ENCODE measurements at places on chromosomes 7 and 10.

DNA sequence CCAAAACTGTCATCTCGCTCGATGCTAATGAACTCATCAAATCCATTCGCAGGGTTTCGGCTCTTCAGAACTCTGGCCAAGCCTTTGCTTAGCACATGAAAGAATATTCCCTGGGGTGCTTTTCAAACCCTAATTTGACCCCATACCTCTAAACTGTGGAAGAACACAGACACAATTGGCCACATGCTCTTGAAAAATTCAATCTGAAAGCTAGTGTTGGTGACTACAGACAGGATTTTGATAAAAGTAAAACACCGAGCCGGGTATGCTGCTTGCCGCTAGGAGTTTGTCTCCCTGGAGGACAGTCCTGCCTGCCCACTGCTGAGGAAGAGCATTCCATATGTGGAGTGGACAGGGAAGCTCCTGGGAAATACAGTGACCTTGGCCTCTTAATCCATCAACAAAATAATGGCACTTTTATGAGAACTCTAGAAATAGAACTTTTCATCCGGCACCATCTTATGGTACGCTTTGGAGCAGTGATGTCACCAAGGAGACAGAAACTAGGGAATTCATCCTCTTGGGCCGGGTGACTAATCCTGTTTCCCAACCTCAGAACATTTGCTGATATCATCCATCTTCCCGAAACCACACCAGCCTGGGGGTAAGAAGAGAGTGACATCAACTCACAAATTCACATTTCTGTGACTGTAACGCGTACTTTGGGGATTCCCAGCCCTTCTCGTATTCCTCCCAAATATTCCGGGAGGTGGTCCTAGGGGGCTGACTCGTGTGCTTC is 34.2 kb downstream of the MTURN start:
- no peak for DNase-seq

- DNase-seq = no peak
These were observed 205.9 kb downstream of the ARL4A start for GRCh38 chr7:12893292-12893691.

DNA sequence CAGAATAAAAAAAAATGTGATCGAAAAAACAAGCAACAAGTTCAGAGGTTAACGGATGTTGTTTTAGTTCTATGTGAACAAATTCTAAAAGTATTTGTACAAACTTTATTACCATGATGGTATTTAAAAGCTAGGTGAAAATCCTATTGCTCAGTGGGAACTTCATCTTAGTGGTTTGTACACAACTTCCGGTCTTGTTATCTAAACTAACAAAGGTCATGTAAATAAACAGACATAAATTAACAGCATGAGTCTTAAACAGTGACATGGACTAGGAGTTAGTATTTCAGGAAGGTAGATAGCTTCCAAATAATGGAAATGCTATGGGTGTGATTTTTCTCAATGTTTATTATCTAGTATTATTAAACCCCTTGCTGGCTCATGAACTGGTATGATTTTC is 83.8 kb downstream of the SPAG6 start:
- DNase-seq = no peak

DNA sequence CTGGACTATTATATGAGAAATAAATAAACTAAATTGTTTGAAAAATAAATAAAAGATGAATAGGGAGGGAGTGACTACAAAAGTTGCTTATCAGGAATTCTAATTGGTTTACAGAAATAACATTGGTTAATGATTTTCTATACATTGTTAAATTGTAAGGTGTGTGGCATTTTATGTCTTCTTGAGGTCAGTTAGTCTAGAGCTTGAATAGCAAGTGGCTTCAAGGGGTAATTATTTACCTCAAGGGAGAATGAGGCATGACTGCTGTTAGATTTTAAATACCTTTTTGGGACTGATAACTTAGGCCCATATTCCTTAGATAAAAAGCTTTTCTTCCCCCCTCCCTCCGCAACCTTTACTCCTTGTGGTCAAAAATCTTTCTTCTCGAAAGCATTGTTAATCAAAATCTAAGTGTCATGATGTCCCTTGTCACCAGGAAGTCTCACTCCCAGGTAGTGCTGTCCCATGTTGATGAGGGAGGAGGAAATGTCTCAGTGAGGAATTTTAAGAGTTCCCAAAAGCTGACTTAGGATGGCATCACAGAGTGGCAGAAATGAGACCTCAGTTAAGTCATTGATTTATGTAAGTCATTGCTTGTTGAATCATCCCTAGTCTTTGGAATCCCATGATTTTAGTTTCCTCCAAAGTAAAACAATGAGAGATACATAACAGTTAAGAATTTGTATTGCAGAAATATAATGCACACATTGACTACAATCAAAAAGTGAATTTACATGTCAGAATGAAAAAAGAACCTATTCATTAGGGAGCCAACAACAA is 71.5 kb downstream of the MAPK8 start:
- DNase-seq = no peak

DNA sequence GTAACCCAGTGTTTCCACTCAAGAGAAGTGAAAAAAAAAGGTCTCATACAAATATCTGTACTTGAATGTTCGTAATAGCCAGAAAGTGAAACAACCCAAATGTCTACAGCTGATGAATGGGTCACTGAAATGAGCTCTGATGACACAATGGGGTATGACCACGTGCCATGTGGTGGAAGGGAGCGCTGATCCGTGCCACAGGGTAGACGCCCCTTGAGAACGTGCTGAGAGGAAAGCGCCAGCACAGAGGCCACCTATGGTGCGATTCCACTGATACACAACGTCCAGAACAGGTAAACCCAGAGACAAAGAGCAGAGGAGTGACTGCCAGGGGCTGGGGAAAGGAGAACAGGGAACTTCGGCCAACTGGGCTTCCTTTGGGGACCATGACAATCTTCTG is 50.3 kb downstream of the MAD1L1 start:
- no peak for DNase-seq

DNA sequence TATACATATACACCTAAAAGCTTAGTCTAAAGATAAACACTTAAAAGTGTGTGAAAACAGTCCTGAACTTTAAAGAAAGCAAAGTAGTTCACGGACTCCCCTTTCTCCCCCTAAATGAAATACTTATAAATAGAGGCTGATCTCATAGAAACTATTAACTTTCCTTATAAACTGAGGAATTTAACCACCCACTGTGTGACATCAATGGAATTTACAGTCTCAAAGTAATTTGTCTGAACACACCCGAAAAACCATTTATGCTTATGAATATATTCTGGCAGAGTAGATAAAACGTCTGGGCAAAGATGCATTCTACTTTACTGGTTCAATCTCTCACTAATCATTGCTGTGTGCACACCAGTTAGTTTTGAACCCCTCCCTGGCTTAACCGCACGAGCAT is 181.8 kb upstream of the DGKB start:
- DNase-seq = no peak

DNA sequence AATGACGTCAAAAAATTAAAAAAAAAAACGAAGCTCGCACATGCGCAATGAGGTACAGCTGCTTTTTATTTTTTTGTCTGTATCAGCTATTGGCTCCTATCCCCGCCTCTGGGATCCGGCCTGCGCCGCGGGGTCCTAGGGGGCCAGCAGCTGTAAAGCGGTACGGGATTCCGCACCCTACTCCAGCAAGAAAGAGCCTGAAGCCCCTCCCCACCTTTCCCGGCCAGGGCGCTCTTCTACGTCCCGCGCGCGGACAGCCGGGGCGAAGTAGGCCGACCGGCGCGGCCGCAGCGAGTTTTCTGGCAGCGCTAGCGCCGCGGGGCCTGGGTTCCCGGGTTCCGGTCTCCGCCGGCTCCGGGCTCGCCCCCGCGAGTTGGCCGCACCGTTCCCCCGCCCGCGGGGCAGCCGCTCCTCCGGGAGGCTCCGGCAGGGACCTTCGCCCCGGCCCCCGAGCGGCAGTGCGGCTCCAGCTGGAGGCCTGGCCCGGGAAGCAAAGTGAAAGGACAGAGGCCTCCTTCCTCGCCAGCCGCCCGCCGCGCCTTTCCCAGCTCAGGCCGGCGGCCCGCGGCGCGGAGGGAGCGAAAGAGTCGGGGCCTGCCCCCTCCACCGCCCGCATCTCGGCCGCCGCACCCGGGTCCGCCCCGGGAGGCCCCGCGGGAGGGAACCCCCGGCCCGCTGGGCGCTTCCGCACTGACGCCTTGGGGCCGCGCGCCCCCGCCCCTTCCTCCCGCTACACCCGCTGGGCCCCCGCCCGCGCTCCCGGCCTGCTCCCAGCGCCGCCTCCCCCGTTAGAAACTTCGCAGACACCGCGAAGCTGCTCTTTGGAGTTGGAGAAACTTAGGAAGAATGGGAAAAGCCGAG is 4.7 kb upstream of the SPAG6 start:
- DNase-seq = peak; percentile 70

- DNase-seq = no peak
These were observed 181.3 kb upstream of the FEZF1 start for GRCh38 chr7:122485856-122486255.

GRCh38 chr10:36888925-36889573 is 236.3 kb upstream of the ANKRD30A start:
- DNase-seq = no peak

DNA sequence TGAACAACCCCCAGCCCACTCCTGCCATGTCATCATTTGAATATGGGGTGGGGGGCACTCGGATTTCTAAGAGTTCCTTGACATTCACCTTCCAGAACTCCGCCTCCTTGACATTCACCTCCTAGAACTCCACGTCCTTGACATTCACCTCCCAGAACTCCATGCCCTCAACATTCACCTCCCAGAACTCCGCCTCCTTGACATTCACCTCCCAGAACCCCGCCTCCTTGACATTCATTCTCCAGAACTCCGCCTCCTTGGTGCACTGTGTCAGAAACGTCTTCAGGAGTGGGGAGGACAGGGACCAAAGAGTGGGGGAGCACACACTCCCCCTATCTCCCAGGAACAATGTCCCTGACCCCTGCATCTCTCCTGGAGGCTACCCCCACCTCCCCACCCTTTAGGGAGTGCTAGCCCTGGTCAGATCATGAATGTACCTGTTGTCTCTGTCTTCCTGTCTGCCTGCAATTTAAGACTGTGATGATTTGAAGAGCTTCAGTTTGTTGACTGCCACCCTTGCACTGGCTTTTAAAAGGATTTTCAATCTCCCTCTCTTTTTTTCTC is 110.1 kb downstream of the NPTX2 start:
- DNase-seq = no peak

- no peak for DNase-seq
These were observed 219.6 kb downstream of the CACNB2 start for GRCh38 chr10:18359812-18360211.

DNA sequence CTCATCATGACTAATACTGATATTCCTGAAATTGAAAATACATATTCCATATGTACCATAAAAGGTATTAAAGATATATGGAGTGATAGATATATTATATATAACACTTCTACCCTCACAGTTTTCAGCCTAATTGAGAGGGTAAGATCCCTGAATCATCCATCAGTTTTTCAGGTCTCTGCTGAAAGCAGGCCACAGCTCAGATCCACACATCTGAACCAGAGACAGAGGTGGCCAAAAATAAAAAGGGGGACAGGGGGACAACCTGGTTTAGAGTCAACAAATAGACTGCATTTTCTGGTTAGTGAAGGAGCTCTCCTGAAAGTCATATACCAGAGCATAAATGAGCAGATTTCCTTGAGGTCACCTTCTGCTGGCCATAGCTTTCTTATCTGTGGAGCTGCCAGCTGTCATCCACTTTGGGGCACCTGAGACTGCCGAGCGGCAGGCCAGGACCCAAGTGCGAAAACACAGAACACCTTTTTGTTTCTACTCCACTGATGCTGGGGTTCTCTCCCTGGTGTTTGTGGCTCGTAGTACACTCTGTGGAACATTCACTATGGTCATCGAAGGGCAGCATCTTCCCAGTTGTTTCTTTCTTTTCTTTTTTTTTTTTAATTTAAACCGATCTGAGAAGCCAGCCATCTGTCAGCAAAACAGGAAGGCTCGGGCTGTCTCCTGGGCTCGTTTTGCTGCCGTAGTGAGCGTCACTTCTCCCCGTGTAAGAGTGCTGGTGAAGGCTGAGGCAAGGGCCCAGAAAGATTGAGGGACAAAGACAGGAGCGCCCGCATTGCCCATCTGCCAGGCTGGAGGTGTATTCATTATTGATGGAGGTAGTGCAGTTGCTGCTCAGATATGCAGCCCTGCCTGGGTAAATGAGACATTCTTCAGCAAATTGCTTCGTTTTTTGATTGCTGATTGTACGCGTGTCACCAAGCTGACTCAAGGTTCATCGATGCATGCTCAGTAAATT is 13.5 kb downstream of the IKZF1 start:
- DNase-seq = peak; percentile 63

DNA sequence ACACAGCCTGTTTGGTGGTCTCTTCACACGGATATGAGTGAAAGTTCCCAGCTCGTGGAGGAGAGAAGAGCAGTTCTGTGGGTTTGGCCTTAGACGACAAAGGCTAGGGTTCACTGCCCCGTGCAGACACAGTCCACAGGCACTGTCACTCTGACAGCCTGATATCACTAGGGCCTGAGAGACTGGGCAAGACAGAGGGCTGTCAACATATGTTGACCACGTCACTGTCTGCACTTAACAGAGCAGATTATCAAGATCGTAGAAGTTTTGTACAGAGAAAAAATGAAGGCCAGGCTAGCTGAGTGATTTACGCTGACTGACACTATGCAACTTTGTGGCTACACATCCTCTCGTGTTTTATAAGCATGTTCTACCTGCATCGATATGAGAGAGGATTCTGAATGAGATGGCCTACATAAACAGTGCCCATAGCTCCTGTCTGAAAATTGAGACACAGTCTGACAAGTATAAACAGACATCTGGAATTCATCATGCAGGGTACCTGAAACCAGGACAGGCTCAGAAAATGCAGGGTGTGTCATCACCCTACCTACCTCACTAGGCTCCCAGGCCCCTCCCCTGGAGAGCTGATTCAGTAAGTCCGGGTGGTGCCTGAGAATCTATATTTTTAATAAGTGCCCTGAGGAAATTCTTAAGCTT is 120.0 kb downstream of the SGMS1 start:
- DNase-seq = no peak

DNA sequence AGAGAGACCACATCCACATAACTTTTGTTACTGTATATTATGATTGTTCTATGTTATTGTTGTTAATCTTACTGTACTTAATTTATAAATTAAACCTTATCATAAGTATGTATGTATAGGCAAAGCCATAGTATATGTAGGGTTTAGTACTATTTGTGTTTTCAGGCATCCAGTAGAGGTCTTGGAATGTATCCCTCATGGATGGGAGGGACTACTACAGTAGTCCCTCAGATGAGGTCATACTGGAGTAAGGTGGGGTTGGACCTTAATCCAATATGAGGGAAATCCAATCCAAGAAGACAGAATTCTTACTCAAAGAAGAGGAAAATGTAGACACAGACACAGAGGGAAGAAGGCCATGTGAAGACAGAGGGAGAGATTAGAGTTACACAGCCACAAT is 34.1 kb upstream of the MALRD1 start:
- DNase-seq = no peak

DNA sequence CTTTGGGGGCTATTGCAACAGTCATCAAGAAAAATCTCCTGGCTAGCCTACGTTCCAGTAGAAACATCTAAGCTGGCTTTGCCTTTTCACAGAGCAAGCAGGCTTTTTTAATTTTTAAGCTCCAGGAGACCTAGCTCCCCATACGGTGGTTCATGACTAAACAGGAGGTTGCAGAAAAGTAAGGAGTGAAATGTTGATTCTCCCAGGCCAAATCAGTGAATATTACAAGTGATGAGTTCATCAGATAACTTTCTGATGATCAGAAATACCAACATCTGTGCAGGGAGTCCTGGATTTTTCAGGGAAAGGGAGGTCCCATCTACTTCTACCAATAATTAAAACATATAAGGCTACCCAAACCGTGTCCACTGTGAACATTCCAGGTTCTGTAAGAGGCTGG is 477.3 kb upstream of the CELF2 start:
- DNase-seq = no peak

- no peak for DNase-seq
These were observed 42.0 kb downstream of the ANXA8 start for GRCh38 chr10:47441938-47442337.

Data from stimulated activated naive CD4-positive, alpha-beta T cell (primary cell).